ENCODE measurements at places on chromosomes 7 and 10.
A peak's percentile ranks its signal among the peaks of the same experiment; 100 is the strongest.

- H3K27me3 ChIP-seq = no peaks in the 10 kb centered on the region
- H3K36me3 ChIP-seq = no peaks in the 10 kb centered on the region
- H3K27ac ChIP-seq = no peak overlapping the region
- H3K4me1 ChIP-seq = no peaks in the 10 kb centered on the region
Measured at GRCh38 chr10:83954193-83954799, 185.0 kb upstream of the GHITM start.

DNA sequence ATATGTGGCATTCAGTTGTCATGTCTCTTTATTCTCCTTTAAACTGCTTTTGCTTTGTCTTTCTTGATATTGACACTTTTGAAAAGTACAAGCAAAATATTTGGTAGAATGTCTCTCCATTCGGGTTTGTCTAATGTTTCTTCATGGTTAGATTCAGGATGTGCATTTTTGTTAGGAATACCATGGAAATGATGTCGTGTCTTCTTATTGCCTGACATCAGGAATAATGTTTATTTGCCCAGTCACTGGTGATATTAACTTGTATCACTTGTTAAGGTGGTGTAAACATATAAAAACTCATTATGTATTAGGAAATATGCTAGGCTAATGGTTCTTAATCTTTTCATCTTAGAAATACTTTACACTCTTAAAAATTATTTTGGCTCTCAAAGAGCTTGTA, 43.4 kb downstream of the CDK1 start:
- peak; percentile 35 for DNase-seq
- H3K4me1 ChIP-seq = peaks cover 17% of the 10 kb centered on the region
- H3K36me3 ChIP-seq = no peaks in the 10 kb centered on the region
- no peak overlapping the region for H3K27ac ChIP-seq

- no peak for DNase-seq
- no peaks in the 10 kb centered on the region for H3K4me1 ChIP-seq
- H3K4me3 ChIP-seq = no peak overlapping the region
- no peaks in the 10 kb centered on the region for H3K27me3 ChIP-seq
- H3K27ac ChIP-seq = no peak overlapping the region
Measured at GRCh38 chr10:123501148-123501547, 165.0 kb upstream of the GPR26 start.

DNA sequence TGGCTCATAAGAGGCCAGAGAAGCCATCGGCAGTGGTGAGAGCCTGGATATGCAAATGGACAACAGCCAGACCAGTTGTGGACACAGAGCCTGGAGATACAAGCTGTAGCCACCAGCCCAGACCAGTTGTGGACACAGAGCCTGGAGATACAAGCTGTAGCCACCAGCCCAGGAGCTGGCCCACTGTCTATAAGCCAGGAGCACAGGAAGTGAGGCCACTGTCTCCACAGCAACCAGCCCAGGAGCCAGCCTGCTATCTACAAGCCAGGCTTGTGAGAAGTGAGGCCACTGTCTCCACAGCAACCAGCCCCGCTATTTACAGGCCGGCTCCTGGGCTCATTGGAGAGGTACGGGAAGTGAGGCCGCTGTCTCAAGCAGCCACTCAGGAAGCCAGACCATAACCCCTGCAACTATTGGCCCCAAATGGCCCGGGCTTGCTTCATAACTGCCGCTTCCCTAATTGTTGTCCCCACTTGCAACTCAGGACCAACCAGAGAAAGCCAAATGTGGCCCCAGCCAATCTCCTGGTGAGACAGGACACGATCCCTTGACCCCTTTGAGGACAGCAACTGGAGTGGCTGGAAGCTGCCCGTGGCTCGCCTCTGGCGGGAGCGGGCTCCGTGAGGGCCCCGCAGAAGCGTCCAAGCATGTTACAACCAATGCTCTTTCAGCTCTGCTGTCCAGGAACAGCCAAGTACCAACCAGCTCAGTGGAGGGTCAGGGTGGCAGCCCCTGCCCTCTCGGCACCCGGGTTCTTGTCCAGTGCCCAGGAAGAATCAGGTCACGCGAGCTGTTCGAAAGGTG, 44.1 kb upstream of the CNPY1 start:
- DNase-seq = peak; percentile 16
- H3K4me1 ChIP-seq = no peaks in the 10 kb centered on the region

DNA sequence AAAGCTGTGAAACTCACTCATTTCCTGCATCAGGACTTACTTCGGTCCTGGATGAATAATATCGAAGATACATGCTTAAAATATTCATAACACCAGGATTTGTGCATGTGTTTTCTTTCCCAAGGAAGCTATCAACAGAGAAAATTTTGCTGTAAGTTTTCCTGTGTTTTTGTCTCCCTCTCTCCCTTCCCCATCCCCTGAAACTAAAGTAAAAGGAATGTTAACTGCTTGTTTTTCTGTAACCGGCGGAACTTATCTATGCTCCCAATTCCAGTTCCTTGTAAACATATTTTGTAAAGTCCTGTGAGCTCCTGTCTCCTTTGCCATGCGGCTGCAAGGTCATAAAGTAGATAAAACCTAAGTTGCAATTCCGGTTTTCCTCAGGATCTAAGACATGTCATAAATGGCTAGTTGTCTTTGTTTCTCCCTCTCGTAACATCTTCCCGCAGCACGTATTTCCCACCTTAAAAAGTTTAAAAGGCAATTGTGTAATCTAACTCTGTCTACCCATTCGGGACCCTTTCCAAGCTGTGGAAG, 79.0 kb upstream of the POM121L12 start:
- H3K36me3 ChIP-seq = no peaks in the 10 kb centered on the region
- H3K27ac ChIP-seq = no peak overlapping the region
- H3K27me3 ChIP-seq = no peaks in the 10 kb centered on the region
- no peak overlapping the region for H3K4me3 ChIP-seq
- no peak for DNase-seq

GRCh38 chr7:30674420-30674819, 7.8 kb downstream of the CRHR2 start:
- H3K27me3 ChIP-seq = peaks cover 40% of the 10 kb centered on the region
- DNase-seq = no peak
- H3K36me3 ChIP-seq = no peaks in the 10 kb centered on the region
- H3K27ac ChIP-seq = no peak overlapping the region
- no peak overlapping the region for H3K4me3 ChIP-seq
- H3K4me1 ChIP-seq = no peaks in the 10 kb centered on the region

GRCh38 chr10:47288916-47289495, 11.0 kb upstream of the GDF10 start:
- no peaks in the 10 kb centered on the region for H3K4me1 ChIP-seq
- no peak overlapping the region for H3K4me3 ChIP-seq
- DNase-seq = no peak

GRCh38 chr10:16644146-16644545, 122.5 kb upstream of the C1QL3 start:
- no peak overlapping the region for H3K27ac ChIP-seq
- H3K36me3 ChIP-seq = no peaks in the 10 kb centered on the region
- H3K4me1 ChIP-seq = peaks cover 4% of the 10 kb centered on the region

DNA sequence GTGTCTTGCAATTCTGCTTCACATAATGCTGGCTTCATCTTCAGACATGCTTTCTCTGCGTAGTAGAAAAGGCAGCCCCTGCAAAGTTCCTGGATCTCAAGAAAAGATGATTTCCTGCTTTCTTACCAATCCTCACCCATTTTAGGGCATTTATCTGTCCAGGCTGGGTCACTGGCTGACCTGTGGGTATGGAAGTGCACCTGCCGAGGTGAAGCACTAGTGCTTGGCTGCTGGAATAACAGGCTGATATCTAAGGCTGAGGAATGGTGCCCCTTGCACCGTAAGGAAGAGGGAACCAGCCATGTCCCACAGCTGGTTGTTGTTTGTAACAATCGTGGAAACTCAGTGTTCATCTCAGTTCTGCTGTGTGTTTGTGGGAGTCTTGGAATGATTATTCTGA, 138.0 kb upstream of the KLF6 start:
- no peak overlapping the region for H3K27ac ChIP-seq
- H3K4me3 ChIP-seq = no peak overlapping the region
- no peaks in the 10 kb centered on the region for H3K36me3 ChIP-seq
- no peak for DNase-seq
- H3K27me3 ChIP-seq = no peaks in the 10 kb centered on the region

DNA sequence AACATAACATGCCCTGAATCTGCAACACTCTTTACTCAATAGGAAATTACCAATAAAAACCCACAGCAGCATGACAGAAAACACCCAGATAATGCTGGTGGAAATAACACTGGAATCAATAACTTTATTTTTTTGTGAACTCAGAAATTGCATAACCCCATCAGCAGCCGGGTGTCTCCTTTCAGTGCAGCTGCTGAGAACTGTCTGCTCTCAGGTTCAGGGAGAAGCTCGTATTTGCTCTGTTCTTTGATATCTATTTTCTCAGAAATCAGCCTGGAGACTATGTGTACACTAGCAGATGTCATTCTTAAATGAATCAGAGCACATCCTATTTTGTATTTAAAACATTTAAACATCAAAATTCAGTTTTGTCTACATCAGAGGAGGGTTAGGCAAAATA, 506.0 kb downstream of the POM121L12 start:
- H3K27ac ChIP-seq = no peak overlapping the region
- no peaks in the 10 kb centered on the region for H3K4me1 ChIP-seq
- no peaks in the 10 kb centered on the region for H3K27me3 ChIP-seq
- no peak for DNase-seq
- H3K36me3 ChIP-seq = no peaks in the 10 kb centered on the region

DNA sequence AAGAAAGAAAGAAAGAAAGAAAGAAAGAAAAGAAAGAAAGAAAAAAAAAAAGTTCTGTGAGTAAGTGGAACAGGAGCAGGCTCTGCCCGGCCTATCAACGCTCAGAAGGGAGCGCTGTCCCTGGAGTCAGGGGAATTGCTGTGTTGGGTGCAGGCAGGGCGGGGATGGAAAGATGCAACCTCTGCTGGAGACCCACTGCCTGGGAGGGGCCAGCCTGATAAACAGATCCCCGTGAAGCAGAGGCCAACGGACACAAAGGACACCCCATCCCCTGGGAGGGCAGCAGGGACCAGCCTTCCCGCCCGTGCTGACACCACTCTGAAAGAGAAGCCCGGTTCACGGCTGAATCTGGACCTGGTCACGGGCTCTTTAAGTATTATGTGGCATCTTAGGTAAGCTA, 54.5 kb downstream of the TCERG1L start:
- no peaks in the 10 kb centered on the region for H3K4me1 ChIP-seq
- no peaks in the 10 kb centered on the region for H3K36me3 ChIP-seq
- no peaks in the 10 kb centered on the region for H3K27me3 ChIP-seq
- H3K4me3 ChIP-seq = no peak overlapping the region
- no peak for DNase-seq
- H3K27ac ChIP-seq = no peak overlapping the region

DNA sequence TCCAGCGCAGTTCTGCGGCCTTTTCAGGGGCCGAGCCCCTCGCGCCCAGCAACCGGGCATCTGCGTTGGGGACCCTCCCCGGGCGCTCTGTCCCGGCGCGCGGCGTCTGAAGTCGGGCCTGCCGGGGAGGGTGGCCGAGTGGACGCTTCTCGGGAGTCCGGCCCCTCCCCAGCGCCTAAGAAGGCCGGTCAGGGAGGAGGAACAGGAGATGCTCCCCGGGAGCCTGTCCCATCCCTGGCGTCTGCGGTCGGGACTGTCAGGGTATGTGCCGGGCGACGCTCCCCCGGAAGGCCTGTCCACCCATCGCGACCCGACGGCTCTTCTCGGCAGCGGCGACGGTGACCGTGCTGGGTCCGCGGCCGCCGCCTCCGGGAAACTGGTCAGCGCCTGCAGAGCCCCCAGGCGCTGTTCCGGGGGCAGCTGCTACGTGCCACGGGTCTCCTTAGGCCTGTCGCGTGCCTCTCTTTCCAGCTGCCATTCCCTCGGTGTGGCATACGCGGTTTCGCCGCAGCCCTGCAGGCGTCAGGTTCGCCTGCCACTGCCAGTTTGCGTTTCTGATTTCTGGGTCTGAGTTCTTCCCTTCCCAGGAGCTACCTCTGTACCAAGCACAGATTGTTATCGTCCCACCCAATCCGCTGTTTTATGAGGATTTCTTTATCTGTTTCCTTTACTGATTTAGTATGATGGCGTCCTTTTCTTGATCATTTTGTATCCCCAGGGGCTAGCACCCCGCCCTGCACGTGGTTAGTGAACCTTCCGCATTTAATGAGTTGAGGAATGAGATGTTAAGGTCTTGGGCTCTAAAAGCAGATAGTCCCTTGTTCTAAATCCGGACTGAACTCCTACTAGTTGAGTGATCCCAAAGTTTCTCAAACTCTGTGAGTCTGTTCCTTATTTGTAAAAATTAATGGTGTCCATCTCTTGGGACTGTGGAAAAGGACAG, 782 bp downstream of the IFIT5 start:
- H3K27ac ChIP-seq = peak overlapping the region; percentile 91
- peak overlapping the region; percentile 88 for H3K4me3 ChIP-seq

- DNase-seq = peak; percentile 93
- peak overlapping the region; percentile 68 for H3K27ac ChIP-seq
- H3K4me1 ChIP-seq = peaks cover 49% of the 10 kb centered on the region
- H3K4me3 ChIP-seq = no peak overlapping the region
Measured at GRCh38 chr7:30799206-30799975, 28.2 kb downstream of the MINDY4 start.

GRCh38 chr7:25894002-25894901, 257.7 kb upstream of the NFE2L3 start:
- no peak overlapping the region for H3K4me3 ChIP-seq
- no peak overlapping the region for H3K27ac ChIP-seq
- no peaks in the 10 kb centered on the region for H3K4me1 ChIP-seq
- H3K36me3 ChIP-seq = no peaks in the 10 kb centered on the region
- DNase-seq = no peak

DNA sequence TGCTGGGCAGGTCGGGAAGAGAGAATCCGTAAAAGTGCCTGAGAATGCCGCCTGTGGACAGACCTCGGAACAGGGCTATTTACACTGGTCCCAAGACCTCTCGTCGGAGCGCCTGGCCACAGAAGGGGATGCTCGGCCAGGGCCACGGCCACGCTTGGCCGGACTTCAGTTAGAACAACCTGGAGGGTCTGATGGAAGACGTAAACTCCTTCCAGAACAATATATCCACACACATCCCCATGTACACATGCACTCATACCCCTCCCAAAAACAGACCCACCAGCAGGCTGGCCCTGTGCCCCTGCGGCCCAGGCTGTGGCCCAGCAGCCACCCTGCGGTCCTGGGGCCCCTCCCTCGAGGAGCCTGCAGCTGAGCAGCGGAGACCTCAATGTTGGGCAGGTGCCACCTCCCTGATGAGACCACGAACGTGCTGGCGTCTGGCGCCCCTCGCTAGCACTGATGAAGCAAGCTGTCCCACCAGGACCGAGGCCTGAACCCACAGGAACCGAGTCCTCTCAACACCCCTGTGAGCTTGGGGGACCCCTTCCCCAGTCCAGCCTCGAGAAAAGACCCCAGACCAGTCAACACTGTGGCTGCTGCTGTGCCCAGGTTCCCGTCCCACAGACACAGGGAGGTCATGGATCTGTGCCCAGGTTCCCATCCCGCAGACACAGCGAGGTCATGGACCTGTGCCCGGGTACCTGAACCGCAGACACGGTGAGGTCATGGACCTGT, 8.9 kb downstream of the CFAP46 start:
- no peak for DNase-seq
- no peaks in the 10 kb centered on the region for H3K4me1 ChIP-seq
- H3K27me3 ChIP-seq = peaks cover 4% of the 10 kb centered on the region
- no peak overlapping the region for H3K27ac ChIP-seq
